ENCODE measurements at places on chromosomes 11 and 22. TPM values are rescaled to one million over a fixed set of nuclear protein-coding genes. Genes with fewer than 3 reads are reported as not detected.

The MPPED2 gene
- 2.5 TPM for total RNA-seq

The APOL6 gene
- 10.1 TPM for total RNA-seq

The POU2AF1 gene
- total RNA-seq, result 0.17 TPM

The TCN1 gene
- not detected for total RNA-seq

The LRRC4C gene
- total RNA-seq, result 1.2 TPM

The SPON1 gene
- total RNA-seq, result 12.5 TPM

The PEX26 gene
- 54.2 TPM for total RNA-seq

The SREBF2 gene
- total RNA-seq, result 57.0 TPM

The ARVCF gene
- 31.1 TPM for total RNA-seq

GRCh38 chr11:33557201-33557600, 143.4 kb downstream of the C11orf91 start:
- no peaks in the 10 kb centered on the region for H3K27me3 ChIP-seq
- no peak for DNase-seq

DNA sequence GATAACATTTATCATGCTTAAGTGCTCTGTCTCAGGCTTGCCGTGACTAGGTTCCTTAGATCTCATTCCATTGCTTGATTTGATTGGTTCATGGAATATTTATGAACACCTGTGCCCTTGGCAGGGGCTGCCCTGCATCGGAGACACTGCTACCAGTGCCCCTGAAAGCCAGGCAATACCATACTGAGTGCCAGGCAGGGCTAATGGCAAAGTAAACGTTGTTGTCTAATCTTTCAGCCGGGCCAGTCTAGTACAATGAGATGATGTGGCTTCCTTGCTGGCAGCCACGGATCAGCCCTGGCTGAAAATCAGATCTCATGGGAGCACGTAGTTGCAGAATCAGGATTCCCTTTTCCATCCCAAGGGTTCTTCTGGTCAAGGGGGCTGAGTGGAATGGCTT, 5.0 kb upstream of the PGA3 start:
- DNase-seq, result no peak
- H3K27me3 ChIP-seq, result no peaks in the 10 kb centered on the region
- no peaks in the 10 kb centered on the region for H3K36me3 ChIP-seq
- no peak overlapping the region for H3K27ac ChIP-seq
- no peaks in the 10 kb centered on the region for H3K4me1 ChIP-seq

- DNase-seq, result no peak
- peaks cover 11% of the 10 kb centered on the region for H3K27me3 ChIP-seq
- peak overlapping the region; percentile 60 for H3K4me3 ChIP-seq
- peaks cover 17% of the 10 kb centered on the region for H3K4me1 ChIP-seq
- H3K27ac ChIP-seq, result no peak overlapping the region
Observed at GRCh38 chr11:57476757-57477506, 16.6 kb downstream of the RTN4RL2 start.

DNA sequence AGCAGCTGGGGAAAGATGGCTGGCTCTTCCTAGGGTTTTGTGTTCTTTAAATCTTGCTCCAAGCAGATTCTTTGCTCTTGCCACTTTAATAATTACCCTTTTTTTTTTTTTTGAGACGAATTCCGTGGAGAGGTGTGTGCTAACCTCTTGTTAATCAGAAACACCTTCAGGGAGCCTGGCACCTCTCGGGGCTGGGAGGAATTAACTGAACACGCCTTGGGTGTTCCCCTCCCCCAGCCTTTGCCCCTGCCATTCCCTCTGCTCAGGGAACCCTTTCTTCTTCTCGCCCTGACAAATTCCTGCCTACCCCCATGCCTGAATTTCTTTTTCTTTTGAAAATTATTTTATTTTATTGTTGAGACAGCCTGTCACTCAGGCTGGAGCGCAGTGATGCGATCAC, 17.5 kb downstream of the TMPRSS6 start:
- no peak for DNase-seq
- no peak overlapping the region for H3K4me3 ChIP-seq
- no peak overlapping the region for H3K27ac ChIP-seq
- H3K4me1 ChIP-seq, result no peaks in the 10 kb centered on the region

GRCh38 chr11:96228473-96228891, 114.5 kb downstream of the MAML2 start:
- peaks cover 22% of the 10 kb centered on the region for H3K4me1 ChIP-seq
- no peaks in the 10 kb centered on the region for H3K27me3 ChIP-seq
- H3K4me3 ChIP-seq, result no peak overlapping the region

- H3K36me3 ChIP-seq, result no peaks in the 10 kb centered on the region
- no peak for DNase-seq
- H3K4me1 ChIP-seq, result peaks cover 12% of the 10 kb centered on the region
- H3K27ac ChIP-seq, result no peak overlapping the region
- no peak overlapping the region for H3K4me3 ChIP-seq
Observed at GRCh38 chr11:84607975-84608836, 1018.9 kb downstream of the DLG2 start.

DNA sequence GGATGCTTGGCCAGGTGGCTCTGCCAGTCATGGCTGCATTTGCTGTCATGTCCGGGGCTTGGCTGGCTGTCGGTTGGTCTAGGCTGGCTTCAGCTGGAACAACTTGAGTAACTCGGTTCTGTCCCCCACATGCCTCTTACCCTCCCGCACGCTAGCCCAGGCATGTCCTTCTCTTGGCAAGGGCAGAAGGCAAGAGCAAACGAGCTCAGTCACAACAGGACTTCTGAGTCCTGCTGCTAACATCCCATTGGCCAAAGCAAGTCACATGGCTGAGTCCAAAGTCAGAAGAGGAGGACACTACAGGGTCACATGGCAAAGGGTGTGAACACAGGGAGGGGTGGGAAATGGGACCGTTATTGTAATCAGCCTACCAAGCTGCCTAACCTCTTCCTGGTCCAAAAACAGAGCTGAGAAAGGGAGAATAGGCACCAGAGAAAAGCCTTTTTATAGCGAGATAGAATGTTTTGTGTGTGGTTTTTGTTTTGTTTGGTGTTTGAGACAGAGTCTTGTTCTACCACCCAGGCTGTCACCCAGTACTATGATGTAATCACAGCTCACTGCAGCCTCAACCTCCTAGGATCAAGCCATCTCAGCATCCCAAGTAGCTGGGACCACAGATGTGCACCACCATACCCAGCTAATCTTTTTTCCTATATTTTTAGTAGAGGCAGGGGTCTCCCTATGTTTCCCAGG, 81.9 kb downstream of the MN1 start:
- H3K4me3 ChIP-seq, result no peak overlapping the region
- no peaks in the 10 kb centered on the region for H3K36me3 ChIP-seq
- H3K27ac ChIP-seq, result peak overlapping the region; percentile 24
- no peaks in the 10 kb centered on the region for H3K27me3 ChIP-seq
- no peak for DNase-seq

DNA sequence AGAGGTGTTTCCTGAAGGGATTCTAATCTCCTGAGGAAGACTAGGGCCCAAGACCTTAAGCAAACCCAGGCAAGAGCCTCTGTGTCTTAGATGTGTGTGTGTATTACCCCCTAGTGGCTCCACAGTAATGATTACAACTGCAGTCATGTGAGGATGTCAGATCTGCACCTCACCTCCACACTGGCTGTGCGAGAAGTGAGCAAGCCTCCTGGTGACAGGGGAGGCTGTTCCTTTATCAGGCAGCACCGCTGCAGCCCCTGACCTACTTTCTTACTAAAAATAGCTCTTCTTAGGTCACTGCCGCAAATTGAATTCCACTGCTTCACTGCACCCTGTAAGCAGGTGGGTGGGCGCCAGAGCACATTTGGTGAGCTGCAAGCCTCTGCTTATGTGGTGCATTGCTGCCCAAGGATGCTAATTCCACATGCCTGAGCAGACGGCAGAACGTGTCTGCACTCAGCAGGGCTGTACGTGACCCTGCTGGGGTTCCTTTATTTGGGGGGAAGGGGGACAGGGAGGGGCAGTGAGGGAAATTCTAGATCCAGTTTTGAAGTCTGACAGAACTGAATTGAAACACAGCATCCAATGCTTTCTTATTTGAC, 112.4 kb downstream of the KCNC1 start:
- no peaks in the 10 kb centered on the region for H3K4me1 ChIP-seq
- no peaks in the 10 kb centered on the region for H3K36me3 ChIP-seq

DNA sequence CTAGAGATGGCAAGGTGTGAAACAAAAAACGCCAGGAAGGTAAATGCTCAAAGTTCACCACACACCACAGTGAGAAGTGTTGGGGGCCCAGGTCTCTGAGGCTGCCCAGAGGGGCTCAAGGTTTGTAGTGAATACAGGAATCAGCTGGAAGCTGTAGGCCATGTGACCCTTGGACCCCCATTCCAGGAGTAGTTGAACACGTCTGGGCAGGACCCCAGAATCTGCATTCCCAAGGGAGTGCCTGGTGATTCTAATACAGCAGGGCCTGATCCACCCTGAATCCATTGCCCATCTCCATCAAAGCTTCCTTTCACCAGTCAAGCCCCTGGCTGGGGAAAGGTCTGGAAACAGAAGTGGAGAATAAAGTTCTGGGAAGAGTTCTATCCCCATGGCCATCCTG, 70.8 kb upstream of the B3GAT1 start:
- H3K27me3 ChIP-seq, result no peaks in the 10 kb centered on the region
- H3K27ac ChIP-seq, result no peak overlapping the region
- no peak for DNase-seq
- no peaks in the 10 kb centered on the region for H3K36me3 ChIP-seq

- no peaks in the 10 kb centered on the region for H3K27me3 ChIP-seq
- no peaks in the 10 kb centered on the region for H3K36me3 ChIP-seq
- no peak overlapping the region for H3K4me3 ChIP-seq
- no peak for DNase-seq
Observed at GRCh38 chr11:83006877-83007330, 64.8 kb downstream of the RAB30 start.

DNA sequence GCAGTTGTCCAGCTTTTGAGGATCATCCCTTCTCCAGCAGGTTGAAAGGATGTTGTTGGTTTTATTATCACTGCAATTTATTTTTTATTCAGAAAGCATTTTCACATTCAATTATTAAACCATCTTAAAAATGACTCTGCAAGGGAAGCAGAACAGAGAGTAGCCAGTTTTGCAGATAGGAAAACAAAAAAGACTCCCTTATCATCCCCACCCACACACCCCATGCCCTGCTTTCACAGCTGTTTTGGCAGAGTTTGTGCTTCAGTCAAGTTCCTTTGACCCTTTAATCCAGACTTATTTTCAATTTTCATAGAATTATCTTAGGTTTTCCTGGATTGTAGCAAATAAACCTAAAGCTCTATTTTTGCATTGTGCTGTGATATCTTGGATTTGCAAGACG, 44.4 kb downstream of the MUC15 start:
- DNase-seq, result no peak
- H3K27me3 ChIP-seq, result no peaks in the 10 kb centered on the region
- H3K4me3 ChIP-seq, result no peak overlapping the region

GRCh38 chr11:7576726-7577290, 63.0 kb downstream of the PPFIBP2 start:
- no peaks in the 10 kb centered on the region for H3K36me3 ChIP-seq
- H3K4me3 ChIP-seq, result peak overlapping the region; percentile 39
- peaks cover 70% of the 10 kb centered on the region for H3K4me1 ChIP-seq
- DNase-seq, result no peak
- peak overlapping the region; percentile 67 for H3K27ac ChIP-seq

DNA sequence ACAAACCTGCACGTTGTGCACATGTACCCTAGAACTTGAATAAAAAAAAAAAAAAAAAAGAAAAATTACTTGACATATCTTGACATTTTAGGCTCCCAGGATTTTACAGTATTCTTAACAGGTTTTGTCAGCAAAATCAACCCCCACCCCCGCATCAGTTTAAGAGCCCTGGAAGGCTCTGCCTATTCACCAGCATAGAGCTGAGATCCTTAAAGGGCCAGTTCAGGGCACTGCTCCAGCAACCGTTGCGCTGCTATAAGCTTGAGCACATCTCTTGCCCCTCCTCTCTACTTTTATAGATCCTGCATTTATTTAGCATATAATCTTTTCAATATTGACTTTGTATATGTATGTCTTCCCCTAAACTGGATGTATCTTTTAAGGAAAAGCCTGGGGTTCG, 697 bp upstream of the PAFAH1B2 start:
- H3K4me1 ChIP-seq, result peaks cover 41% of the 10 kb centered on the region
- DNase-seq, result no peak
- H3K4me3 ChIP-seq, result peak overlapping the region; percentile 79
- H3K36me3 ChIP-seq, result peaks cover 16% of the 10 kb centered on the region

- H3K4me1 ChIP-seq, result peaks cover 22% of the 10 kb centered on the region
- no peak overlapping the region for H3K4me3 ChIP-seq
- DNase-seq, result peak; percentile 24
- no peak overlapping the region for H3K27ac ChIP-seq
Observed at GRCh38 chr11:58057481-58057880, 26.7 kb downstream of the OR6Q1 start.

GRCh38 chr11:102010776-102011494, 36.3 kb upstream of the CFAP300 start:
- no peak overlapping the region for H3K4me3 ChIP-seq
- peaks cover 8% of the 10 kb centered on the region for H3K4me1 ChIP-seq
- H3K27ac ChIP-seq, result no peak overlapping the region
- no peak for DNase-seq
- no peaks in the 10 kb centered on the region for H3K27me3 ChIP-seq

Measured in esophagus muscularis mucosa (tissue), 4 donors.